RWPE2 (cell line): ENCODE measurements at places on chromosomes 6 and 20.

DNA sequence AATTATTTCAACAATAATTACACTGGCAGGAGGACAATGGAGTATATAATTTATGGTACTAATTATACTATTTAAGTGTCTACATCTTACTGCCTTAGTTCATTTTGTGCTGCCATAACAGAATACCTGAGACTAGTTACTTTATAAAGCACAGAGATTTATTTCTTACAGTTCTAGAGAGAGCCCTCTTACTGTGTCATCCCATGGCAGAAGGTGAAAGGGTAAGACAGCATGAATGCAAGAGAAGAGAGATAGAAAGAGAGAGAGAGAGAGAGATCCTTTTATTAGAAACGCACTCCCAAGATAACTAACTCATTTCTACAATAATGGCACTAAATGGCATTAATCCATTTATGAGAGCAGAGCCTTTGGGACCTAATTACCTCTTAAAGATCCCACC lies 314.7 kb downstream of the EPM2A start:
- no peak for DNase-seq

- DNase-seq = no peak
These were observed 163.4 kb downstream of the SLC24A3 start for GRCh38 chr20:19375801-19376200.

DNA sequence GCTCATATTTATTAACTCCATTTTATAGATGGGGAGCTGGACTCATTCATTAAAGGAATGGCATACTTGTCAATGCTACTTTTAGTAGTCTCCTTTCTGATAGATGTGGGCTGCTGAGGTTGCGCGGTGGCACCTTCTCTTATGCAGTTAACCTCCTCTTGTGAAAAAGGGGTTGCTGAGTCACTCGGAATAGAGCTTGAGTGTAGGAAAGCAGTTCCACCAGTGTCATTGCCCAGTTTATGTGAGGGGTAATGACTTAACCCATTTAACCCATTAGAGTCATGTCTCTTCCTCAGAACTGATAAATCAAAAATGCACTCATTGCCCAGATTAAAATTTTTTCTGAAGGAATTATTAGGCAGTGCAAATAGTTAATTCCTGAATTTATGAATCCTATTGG lies 6.3 kb downstream of the MAPK14 start:
- no peak for DNase-seq

- DNase-seq = no peak
These were observed 48.2 kb downstream of the PTPRA start for GRCh38 chr20:2921506-2921905.

DNA sequence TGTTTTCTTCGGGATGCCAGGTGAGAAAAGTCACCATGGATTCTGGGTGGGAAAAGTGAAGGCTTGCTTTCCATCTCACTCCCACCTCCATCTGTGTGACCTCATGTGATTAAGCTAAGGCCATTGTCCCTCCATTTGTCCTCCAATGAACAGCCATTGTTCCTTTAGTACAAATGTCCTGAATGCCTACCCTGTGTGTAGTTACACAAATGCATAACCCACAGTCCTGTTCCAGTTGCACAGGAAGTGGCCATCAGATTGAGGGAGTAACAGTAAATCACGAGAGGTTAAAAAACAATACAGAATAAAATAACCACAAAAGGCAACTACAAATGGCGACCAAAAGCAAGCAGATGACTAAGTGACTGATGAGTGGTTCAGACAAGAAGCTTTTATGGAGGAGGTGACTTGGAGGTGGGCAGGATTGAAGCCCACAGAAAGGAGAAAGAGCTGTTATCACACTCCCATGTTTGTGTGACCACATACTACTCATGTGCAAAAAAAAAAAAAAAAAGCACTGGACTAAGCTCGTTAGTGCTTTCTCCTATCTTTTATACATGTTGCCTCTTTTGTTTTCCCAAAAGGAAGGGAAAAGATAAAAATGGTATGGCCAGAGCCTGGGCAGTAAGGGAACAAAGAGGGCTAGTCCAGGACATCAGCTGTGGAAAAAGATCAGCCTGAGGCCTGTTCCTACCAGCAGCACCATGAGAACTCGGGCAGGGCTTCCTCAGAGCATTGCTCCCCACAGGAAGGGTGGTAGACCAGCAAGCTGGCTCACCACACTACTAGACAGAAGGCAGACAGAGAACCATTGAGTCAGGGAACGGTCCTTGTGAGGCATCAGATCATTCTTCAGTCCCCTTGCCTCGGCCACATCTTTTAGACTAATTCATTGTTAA lies 111.0 kb downstream of the TFAP2A start:
- no peak for DNase-seq

DNA sequence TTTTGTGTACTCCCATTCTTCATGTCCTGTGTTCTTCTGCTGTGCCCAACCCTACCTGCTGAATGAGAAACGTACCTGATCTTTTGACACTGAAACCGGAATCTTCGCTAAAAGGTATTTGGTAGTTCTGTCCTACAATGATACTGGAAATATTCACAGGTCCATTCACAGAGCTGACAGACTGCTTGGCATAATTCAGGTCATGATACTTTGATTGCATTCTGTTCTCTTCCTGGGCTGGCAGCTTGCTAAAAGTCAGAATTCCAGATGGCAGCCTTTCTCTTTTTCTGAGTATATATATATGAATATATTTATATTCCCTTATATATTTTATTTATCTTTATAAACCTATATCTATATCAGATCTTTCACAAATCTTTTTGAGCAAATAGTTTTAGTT lies 375.1 kb downstream of the PHF3 start:
- no peak for DNase-seq

DNA sequence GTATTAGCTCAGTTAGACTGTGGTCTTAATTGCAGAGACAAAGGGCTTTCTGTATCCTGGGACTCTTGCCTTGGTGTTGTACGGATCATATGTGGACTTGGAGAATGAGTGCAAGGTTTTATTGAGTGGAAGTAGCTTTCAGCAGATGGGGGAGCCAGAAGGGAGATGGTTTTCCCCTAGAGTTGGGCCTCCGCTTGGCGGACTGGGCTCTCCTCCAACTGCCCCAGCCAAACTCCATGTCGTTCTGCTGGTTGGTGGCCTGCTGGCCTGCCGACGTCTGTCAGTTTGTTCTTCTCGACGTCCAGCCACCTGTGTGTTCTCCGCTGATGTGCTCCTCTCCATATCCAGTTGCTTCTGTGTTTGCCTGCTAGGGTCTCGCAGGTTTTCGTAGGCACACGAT lies 189.5 kb upstream of the FLRT3 start:
- no peak for DNase-seq

GRCh38 chr20:40978761-40979160 lies 49.9 kb upstream of the TOP1 start:
- DNase-seq = peak; percentile 15

GRCh38 chr6:129859524-129859923 lies 1.6 kb downstream of the TMEM244 start:
- no peak for DNase-seq

DNA sequence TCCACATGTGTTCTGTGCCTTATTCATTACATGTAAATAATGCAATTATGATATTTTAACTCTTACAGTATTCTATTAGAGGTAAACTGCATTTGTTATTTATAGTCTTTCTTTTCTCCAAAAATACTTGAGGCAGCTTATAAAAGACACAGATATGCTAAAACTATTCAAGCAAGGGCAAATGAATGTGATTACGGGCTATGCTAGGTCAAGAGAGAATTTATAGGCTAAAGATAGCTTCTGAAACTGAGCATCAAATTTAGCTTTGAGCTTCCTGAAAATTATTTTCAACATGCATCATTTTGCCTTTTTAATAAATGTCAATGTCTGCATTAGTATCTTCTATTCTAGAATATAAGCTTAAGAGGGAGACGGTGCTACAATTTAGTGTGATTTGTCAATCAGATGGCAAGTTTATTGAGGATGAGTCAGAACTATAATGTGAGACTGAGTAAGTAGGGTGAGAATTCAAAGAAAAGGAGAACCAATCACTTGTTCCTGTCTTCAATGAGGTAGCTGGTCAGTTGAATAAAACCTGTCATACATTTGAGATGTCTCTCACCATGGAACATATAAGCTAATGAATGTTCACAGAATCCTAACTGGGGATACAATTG lies 669.4 kb upstream of the CITED2 start:
- no peak for DNase-seq

DNA sequence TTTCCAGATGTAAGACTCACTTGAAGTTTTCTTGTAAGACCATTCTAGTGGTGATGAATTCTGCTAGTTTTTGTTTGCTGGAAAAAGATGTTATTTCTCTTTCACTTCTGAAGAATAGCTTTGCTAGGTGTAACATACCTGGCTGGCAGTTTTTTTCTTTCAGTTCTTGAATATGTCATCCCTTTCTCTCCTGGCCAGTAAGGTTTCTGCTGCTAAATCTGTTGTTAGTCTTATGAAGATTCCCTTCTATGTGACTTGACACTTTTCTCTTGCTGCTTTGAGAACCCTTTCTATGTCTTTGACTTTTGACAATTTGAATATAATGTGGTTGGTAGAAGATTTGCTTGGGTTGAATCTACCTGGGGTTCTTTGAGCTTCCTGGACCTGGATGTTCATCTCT lies 314.7 kb upstream of the NOX3 start:
- no peak for DNase-seq

GRCh38 chr6:1544603-1545002 lies 65.1 kb upstream of the FOXC1 start:
- DNase-seq = no peak

GRCh38 chr6:32906539-32906938 lies 34.3 kb downstream of the HLA-DMB start:
- no peak for DNase-seq

DNA sequence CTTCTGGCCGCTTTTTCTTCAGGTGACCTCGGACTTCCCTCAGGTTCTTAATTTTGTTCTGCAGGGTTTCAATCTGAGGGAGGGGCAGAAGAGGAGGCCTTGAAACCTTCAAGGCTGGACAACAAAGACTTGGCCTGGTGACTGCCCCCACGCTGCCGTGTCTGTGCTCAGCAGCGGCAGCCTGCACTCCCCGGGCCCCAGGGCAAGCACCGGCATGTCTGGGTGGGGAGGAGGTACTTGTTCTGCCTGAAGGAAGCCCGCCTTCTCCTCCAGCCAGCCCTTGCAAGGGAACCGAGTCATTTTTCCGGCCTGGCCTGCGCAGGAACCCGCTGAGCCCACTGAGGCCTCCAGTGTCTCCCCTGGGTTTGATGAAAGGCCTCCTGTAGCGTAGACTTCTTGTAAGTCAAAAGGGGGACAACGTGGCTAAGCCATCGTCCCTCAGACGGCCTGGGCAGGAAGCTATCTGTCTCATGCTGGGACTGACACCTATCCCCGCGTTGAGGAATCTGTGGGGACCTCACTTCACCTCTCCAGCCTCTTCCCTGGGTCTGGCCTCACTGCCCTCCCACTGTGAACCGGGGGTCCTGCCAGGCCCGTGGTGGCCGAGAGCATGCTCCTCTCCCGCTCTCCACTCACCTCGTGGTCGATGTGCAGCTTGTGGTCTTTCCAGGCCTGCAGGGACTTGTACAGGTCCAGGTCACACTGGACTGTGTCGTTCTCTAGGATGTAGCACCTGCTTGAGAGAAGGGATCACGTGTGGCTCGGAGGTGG lies 119.9 kb downstream of the SULF2 start:
- DNase-seq = peak; percentile 99

- peak; percentile 78 for DNase-seq
These were observed 22.0 kb downstream of the ADA start for GRCh38 chr20:44629542-44629941.

- no peak for DNase-seq
These were observed 214.0 kb downstream of the ZFAND3 start for GRCh38 chr6:38033442-38033982.

DNA sequence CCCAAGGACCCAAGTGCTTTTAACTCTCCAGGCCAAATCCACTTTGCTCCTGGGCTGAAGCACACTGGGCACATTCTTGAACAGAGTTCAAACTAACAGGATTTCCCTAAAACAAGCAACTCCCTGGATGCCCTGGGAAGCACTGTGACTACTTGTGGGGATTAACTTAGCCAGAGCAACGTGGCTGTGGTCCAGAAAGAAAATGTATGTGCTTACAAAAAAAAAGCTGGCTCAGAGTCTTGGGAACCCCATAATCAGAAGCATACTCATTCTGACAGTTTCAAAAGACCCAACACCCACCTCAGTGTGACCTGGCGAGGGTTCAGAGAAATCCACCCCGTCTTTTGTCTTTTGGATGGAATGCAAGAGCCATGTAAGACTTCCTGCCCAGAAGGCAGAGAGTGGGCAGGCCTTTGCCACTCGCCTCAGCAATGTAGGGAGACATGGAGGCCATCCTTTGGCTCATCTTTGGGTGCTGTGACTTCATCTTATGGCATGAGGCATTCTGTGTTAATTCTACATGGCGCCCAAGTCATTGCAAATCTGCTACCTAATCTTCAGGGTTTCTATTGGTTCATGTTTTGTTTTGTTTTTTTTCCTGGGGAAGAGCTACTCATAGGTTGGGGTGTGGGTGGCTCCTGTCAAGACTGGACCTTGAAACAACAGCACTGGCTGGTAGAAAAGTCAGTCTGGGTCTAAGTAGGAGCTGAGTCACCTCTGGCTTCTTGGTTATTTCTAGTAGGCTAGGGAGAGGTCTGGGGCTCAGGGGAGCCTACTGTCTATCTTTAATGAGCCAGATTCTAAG lies 248.6 kb upstream of the SUPT3H start:
- peak; percentile 83 for DNase-seq

DNA sequence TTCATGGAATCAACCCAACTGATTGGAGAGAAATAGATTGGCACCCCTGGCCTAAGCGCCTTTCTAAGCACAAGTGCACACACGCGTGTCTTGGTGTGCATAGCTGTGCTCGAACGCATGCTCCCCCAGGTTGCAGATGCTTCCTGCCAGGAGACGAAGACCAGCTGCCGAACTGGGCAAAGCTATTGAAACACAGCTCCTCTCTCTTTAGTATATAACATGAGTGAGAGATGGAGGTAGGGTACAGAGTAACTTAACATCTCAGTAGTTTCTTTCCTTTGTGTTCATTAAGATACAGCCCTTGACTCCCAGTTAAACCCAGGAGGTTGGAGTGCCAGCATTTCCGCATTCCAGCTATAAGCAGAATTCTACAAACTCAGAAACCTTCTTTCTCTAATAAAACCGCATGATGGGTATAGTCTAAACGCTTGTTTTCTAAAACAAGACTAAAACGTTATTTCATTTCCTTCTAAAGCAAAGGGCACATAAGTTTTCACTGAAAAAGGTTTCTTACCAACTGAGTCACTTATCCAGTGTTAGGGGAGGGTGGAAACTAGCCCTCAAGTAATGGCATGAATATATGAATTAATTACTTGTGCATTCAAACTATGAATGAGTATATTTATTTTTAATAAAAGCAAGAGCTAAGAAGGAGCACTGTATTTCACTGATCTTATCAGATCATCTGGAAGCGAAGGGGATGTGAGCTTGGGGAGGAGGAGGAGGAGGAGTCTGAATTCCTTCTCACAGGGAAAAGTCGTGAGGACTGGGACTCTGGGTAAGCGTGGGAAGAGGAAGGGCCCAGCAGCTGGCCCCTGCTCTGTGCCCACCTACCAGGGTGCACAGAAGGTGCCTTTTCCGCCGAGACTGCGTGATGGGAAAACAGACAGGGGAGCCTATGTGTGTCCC lies 179.2 kb downstream of the TMEM242 start:
- no peak for DNase-seq
